ENCODE measurements at places on chromosomes 2 and 18. TPM values are rescaled to one million over a fixed set of nuclear protein-coding genes. Genes with fewer than 3 reads are reported as not detected.

TUBA4B gene
- not detected for total RNA-seq

SP5 gene
- 1.9 TPM for total RNA-seq

POMC gene
- total RNA-seq = 1.4 TPM

GKN2 gene
- total RNA-seq = not detected

GPR39 gene
- not detected for total RNA-seq

GAREM2 gene
- 13.5 TPM for total RNA-seq
